ENCODE measurements at places on chromosomes 7 and 10.
A peak's percentile ranks its signal among the peaks of the same experiment; 100 is the strongest.

DNA sequence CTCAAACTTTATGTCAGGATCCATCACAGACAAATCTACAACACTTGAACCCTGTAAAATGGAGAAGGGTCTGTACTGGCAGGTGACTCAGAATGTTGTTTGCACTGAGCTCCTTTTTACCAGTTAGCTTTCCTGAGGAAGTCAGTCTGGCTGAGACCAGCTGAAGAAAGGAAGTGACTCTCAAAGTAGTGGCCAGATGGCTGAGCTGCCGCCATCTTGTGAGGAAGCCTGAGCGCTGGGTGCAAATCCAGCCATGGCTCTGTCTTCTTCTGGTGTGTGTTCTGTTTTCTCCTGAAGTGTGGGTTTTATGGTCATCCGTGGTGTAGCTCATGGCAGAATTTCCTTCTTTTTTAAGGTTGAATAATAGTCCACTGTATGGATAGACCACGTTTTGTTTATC lies 25.5 kb upstream of the ECHDC3 start:
- no peak for DNase-seq

GRCh38 chr7:127114742-127115265 lies 137.9 kb downstream of the GRM8 start:
- DNase-seq: no peak

DNA sequence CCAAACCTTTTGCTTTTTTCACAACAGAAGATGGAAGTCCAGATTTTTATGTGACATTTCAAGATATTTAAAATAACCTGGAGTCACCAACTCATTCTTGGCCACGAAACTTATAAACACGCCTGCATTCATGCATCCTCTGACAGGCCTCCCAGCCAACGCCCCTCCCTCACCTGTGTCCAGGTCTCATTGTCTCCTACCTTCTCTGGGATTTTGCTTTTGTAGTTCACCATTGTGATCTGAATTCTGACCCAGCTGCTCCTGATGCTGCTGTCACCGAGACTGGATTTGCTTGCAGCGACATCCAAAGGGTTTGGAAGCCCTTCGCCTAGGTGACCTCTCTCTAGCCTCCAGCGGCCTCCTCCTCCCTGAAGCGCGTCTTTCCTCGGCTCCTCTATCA lies 10.8 kb downstream of the ZNF467 start:
- DNase-seq: no peak

- DNase-seq: no peak
Observed at GRCh38 chr10:12186323-12186722, 9.4 kb downstream of the NUDT5 start.

DNA sequence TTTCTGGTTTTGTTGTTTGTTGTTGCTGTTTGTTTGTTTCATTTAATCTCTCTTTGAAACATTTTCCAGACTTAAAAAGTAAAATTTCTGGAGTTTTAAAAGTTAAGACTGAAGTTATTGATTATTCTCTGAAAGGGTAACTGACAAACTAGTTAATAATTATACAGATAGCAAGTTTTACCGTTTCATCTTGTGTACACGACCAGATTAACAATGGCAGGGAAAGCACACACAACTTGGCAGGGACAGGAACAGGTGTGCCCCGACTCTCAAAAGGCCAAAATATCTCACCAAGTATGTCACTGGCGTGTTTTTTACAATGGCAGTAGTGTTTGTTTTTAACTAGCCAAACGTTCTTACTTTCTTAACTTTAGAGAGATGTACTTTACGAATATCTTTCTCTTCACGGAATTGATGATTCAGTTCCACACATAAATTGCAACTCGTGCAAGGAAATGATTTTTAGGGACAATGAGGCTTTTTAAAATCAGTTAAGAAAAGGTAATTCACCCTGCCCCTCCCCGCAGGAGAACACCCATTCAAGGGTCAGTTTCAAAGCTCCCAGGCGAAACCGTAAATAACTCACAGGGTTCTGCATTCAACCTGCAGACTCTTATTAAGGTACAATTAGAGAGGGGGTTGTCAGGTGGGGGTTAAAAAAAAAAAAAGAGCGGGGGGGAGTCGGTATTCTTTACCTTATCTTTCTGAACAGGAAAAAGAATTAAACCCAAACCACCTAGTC lies 3.5 kb downstream of the CTBP2 start:
- DNase-seq: no peak

GRCh38 chr7:147245274-147245673 lies 1128.7 kb downstream of the CNTNAP2 start:
- DNase-seq: peak; percentile 5

GRCh38 chr10:99394761-99395386 lies 35.5 kb downstream of the GOT1 start:
- peak; percentile 51 for DNase-seq

GRCh38 chr10:89494575-89494974 lies 40.8 kb downstream of the SLC16A12 start:
- DNase-seq: no peak

DNA sequence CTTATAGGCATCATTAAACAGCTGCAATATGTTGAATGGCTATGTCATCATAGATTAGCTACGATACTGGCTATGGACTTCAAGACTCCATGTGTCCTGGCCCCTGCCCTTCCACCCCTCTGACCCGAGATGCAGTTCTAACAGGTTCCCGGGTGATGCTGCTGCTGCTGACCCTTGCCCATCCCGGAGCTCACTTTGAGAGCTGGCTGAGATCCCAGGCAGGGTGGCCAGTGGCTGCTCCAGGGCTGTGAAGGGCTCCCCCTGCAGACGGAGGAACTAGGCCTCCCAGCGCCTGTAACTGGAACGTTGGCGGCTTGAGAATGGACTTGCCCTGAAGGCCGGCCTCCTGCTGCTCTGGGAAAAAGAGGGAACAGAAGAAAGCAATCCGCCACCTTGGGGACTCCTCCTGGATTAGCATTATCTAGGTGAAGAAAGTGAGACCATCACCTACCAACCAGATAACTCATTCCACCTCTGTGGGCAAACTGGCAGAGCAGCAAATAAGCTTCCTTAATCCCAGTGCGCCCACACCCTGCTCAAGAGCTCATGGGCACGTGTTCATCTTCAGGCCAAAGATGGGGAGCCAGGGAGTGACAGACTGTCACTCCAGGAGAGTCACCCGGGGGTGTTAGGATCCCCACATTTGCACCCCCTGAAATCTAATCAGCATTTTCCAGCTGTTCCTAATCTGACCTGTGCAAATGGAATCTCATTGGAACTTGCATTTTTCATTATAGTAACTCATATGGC lies 56.8 kb downstream of the PARP12 start:
- no peak for DNase-seq

GRCh38 chr10:73310475-73310874 lies 48.2 kb downstream of the CFAP70 start:
- no peak for DNase-seq

- no peak for DNase-seq
Observed at GRCh38 chr10:126017961-126018560, 121.7 kb downstream of the FANK1 start.

GRCh38 chr10:116306847-116307246 lies 17.4 kb upstream of the CCDC172 start:
- DNase-seq: no peak

DNA sequence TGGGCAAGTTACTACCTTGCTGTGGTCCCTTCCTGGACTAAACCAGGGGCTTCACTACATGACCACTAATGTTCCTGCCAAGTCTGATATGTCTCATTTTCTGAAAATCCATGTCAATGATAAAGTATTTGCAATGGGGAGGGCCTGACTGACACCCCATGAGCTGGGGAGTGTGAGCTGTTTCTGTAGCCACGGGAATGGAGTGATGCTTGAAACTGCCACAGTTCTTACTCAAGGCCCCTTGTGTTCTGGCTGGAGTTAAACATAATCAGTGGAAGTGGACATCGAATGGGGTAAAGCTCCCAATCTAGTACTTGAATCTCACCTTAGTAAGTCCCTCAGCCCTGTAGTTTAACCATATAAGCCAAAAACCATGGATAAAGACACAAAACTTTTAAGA lies 61.9 kb upstream of the PDLIM1 start:
- no peak for DNase-seq

DNA sequence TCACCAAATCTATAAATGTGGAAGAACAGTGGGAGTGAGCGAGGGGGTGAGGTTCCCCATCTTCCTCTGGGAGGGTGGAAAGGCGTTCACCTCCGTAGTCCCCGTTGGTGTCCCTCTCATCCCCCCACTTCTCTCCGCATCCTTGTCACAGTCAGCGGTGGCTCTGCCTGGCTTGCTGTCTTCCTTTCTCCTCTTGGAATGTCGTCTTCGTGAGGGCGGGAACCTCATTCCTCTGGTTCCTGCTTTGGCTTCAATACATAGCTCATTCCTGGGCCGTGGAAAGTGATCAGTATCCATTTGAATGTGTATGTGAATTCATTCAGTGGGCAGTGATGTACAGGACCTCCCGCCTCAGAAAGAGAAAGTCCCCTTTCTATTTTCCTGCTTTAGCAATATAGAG lies 289.4 kb downstream of the CAMK1D start:
- DNase-seq: no peak

DNA sequence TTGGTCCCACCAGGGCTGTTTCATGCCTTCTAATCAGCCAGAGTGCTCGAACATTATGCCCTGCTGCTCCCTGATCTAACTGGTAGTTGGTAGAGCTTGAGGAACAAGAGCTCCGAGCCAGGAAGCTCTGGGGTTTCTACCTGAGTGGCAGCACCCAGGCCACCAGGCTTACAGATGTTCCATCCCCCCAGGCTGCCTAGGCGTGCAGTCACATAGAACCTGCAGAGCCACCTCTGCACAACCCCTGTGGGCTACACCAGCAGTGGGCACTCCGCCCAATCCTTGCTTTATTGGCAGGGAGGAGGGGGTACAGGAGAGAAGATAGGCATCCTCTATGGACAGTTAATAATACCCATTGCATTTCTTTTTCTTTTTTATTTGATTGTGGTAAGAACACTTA lies 21.8 kb downstream of the MAP3K8 start:
- DNase-seq: no peak

DNA sequence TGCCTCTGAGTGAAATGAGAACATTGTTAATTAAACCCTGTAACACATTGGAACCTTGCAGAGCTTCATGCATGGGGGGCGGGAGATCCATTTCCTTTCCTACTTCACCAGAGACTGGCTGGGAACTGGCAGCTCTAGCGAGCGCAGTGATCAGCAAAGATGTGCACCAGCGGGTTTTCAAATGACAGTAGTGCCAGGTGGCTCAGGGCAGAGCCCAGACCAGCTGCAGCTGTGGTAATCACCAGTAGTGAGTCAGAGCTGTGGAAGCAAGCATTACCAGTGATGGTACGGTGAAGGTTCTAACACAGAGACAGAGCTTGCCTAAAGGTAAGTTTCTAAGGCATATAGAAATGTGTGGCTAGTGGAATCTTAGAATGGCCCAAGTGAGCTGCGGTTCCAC lies 1009.7 kb upstream of the CELF2 start:
- peak; percentile 3 for DNase-seq

- DNase-seq: no peak
Observed at GRCh38 chr10:3579845-3580244, 205.2 kb downstream of the KLF6 start.

DNA sequence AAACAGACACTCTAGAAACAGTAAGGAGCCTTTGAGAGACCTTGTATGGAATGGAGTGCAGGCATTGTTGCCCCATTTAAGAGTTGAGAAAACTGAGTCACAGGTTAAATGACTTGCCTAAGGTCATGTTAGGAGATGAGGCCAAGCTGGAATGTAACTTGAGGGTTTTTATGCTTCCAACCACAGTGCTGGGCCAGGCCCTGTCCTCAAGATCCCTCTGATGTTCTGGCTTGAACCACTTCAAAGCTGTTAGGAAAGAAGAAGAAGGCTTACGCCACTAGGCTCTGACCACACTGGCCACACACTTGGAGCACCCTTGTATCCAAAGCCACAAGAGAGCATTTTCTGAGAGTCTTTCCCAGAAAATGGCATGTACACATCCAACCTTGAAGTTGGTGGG lies 42.7 kb downstream of the PLAU start:
- DNase-seq: no peak

DNA sequence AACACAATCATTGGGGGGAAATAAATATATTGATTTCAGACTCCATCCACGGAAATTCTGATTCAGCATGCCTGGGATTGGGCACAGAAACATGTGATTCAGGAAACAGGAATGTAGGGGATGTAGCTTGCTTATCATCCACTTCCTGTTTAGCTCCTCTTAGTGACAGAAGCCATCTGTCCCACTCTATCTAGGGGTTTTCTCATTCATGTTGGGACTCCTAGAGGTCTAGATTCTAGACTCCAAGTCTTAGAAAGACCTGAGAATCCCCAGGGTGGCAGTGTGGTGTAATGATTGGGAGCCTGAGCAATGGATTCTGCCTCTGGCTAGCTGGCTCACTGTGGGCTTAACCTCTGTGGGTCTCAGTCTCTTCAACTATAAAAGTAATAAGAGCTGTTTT lies 67.9 kb downstream of the CDK1 start:
- no peak for DNase-seq

- no peak for DNase-seq
Observed at GRCh38 chr7:120394595-120394994, 121.6 kb downstream of the KCND2 start.

DNA sequence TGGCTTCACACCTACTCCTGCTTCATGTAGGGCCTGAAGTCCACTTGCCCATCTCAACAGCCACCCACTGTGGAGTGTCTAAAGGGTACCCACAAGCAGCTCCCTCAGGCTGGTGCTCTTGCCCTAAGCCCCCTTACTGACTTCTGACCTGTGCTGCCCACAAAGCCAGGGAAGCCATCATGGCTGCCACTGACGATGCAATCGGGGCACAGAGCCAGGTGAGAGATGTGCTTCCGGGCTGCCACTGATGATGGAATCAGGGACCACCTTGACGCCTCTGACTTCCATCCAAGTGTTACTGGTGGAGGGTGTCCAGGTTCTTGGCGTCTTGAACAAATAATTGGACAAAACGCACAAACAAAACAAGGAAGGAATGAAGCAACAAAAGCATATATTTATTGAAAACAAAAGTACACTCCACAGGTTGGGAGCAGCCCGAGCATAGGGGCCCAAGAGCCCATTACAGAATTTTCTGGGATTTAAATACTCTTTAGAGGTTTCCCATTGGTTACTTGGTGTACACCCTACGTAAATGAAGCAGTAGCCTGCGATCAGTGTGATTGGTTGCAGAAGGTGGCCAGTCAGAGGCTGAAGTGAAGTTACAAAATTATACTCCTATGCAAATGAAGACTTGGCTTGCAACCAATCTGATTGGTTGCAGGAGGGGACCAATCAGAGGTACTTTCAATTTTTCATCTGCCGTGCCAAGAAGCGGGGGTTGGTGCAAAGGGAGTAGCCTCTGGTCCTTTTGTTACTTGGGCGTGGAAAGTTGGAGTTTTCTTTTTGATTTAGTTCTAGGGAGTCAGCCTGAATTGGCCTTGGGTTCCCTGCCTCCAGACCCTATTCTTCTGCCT lies 4.5 kb downstream of the CPA2 start:
- DNase-seq: no peak

DNA sequence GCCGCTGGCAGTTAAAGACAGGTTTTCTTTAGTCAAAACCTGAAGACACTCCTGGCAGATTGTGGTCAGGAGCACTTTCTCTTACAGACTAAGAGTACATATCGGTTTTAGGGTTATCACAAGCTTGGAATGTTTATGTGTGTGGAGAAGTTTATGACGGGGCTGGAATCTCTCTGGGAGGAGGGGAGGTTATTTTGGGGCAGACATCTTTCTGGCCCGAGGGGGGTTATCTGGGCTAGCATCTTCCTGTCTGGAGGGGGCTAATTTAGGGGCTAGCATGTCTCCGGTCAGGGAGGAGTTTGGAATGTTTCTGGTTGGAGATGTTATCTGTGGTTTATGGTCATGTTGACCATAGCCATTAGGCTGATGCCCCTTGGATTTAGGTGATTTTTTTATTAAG lies 141.2 kb upstream of the KIF5B start:
- no peak for DNase-seq

- peak; percentile 38 for DNase-seq
Observed at GRCh38 chr10:118108194-118109026, 61.7 kb upstream of the RAB11FIP2 start.

- no peak for DNase-seq
Observed at GRCh38 chr10:124768791-124769190, 22.9 kb downstream of the EEF1AKMT2 start.
